Nasal cavity respiratory epithelium epithelial cell of viscerocranial mucosa (primary cell): ENCODE measurements at places on chromosomes 2 and 18. TPM values are rescaled to one million over a fixed set of nuclear protein-coding genes. Genes with fewer than 3 reads are reported as not detected.

Gene WNT10A
- total RNA-seq, result 1.0 and 7.5 TPM in 2 replicates

Gene SALL3
- not detected in 2 replicates for total RNA-seq

Gene CNRIP1
- not detected in 2 replicates for total RNA-seq

Gene ALLC
- not detected in 2 replicates for total RNA-seq

Gene LNPK
- 17.4 and 35.1 TPM in 2 replicates for total RNA-seq

Gene ASB18
- total RNA-seq, result not detected in 2 replicates

Gene UGT1A10
- 1.2 TPM in 1 of 2 replicates, not detected in the other for total RNA-seq

Gene NMUR1
- not detected in 2 replicates for total RNA-seq

Gene CRYGD
- not detected in 2 replicates for total RNA-seq

Gene ANKRD44
- total RNA-seq, result 0.78 and 1.0 TPM in 2 replicates

Gene ANTXR1
- total RNA-seq, result 4.4 and 19.9 TPM in 2 replicates

Gene NETO1
- not detected in 2 replicates for total RNA-seq

Gene CDH7
- total RNA-seq, result under 0.01 TPM in 1 of 2 replicates, not detected in the other

Gene GALNT14
- total RNA-seq, result 16.4 and 22.5 TPM in 2 replicates

Gene SERPINB5
- total RNA-seq, result 300 and 470 TPM in 2 replicates

Gene VWC2L
- 0.07 TPM in 1 of 2 replicates, not detected in the other for total RNA-seq

Gene CCDC102B
- 1.2 and 1.4 TPM in 2 replicates for total RNA-seq

Gene TUBA3E
- not detected in 2 replicates for total RNA-seq

Gene STAT4
- 9.2 and 10.9 TPM in 2 replicates for total RNA-seq

Gene PLCL1
- under 0.01 TPM in 2 replicates for total RNA-seq

Gene MSTN
- under 0.01 and 0.28 TPM in 2 replicates for total RNA-seq

Gene DSG1
- total RNA-seq, result 0.07 and 4.4 TPM in 2 replicates

Gene MAB21L4
- total RNA-seq, result 1.4 and 5.9 TPM in 2 replicates

Gene CCDC121
- total RNA-seq, result 0.68 and 1.2 TPM in 2 replicates

Gene NPPC
- total RNA-seq, result not detected in 2 replicates

Gene UGT1A3
- total RNA-seq, result 2.8 TPM in 1 of 2 replicates, not detected in the other

Gene IL36B
- total RNA-seq, result under 0.01 TPM in 1 of 2 replicates, not detected in the other

Gene DSG4
- total RNA-seq, result under 0.01 TPM in 1 of 2 replicates, not detected in the other
